NCI-H510A treated with DMSO at 0.1 percent for 48 hours (cell line): ENCODE measurements at places on chromosomes 4 and X.

DNA sequence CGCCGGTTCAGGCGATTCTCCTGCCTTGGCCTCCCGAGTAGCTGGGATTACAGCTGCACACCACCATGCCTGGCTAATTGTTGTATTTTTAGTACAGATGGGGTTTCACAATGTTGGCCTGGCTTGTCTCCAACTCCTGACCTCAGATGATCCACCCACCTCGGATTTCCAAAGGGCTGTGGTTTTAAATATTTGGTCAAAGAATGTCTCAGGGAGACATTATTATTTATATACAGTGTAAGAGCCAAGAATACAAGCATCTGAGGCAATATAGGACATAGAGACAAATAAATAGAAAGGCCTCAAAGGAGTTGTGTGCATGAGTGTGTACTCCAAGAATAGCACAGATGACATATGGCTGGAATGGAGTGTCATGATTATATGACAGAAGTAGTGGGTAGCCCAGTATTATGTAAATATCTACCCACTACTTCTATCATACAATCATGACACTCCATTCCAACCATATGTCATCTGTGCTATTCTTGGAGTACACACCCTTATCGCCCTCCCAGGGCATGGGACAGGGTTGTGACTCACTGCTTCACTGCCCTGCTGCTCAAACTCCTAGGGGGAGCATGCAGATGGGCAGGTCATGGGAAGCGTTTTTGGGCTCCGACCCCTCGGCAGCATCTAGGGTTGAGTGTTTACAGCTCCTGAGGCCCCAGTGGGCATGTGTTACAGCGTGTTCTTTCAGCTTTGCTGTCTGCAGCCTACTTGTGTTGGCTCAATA lies 1649.8 kb upstream of the PCDH10 start:
- DNase-seq = no peak

GRCh38 chr4:174214101-174214878 lies 69.2 kb downstream of the FBXO8 start:
- DNase-seq = no peak

DNA sequence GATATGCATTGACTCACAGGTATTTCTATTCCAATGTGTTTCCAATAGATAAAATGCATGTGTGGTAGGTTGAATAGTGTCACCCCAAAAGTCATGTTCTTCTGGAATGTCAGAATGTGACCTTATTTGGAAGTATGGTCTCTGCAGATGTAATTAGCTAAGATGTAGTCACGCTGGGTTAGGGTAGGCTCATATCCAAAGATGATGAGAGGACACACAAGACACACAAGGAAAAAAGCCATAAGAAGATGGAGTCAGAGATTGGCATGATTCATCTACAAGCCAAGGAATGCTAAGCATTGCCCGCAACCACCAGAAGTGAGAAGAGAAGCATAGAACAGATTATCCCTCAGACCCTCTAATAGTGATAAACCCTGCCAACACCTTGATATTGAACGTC lies 17.5 kb downstream of the ZNF330 start:
- DNase-seq = no peak

DNA sequence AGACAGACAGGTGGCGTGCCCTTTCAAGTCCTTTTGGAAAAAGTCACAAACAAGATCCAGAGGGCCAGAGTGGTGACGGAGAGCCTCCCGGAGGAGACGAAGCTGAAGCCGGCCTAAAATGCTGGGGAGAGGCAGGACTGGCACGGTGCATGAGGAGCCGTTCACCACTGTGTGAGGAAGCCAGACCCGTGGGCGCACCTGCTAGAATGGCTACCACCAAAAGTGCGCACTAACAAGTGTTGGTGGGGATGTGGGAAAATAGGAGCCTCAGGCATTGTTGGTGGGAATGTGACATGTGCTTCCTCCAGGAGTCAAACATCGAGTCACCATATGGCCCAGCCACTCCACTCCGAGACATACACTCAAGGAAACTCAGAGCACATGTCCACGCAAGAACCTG lies 67.4 kb upstream of the HELT start:
- DNase-seq = no peak

DNA sequence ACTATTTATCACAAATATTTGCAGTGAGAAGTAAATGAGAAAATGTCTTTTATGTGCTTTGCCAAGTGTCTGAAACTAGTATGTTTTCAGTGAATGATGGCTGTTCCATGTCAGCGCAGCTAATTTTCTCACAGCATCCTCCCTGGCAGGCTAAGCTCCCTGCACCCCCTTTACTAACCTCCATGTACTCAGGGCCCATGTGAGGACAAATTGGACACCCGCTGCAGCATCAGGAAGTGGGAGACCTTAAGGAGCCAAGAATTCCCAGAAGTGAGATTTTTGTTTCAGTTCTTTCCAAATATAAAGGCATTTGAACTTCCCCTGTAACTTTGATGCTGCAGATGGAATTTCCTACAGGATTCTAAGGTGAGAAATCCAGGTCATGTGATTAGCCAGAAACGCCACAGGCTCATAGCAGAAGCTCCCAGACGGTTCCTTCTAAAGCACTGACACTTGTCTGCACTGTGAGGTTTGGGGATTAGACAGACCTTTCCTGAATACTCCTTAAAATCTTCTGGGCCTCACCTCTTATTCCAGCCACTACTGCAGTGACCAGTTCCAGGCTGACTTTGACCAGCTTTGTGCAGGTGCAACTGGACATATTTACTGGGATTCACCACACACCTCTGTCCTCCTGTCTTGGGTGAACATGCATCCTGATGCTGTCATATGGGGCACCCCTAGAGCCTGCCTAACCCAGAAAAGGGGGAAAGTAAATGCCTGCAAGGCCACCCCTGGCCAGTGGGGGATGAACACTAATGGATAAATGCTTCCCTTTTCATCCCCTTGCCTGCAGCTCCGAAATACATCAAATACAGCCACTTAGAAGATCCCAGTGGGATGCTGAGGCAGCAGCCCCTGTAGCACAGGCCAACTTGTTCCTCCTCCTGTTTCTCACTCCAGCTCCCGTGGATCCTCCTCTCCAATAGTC lies 45.9 kb downstream of the LGI2 start:
- DNase-seq = no peak

GRCh38 chr4:52824603-52825459 lies 37.3 kb upstream of the RASL11B start:
- no peak for DNase-seq

DNA sequence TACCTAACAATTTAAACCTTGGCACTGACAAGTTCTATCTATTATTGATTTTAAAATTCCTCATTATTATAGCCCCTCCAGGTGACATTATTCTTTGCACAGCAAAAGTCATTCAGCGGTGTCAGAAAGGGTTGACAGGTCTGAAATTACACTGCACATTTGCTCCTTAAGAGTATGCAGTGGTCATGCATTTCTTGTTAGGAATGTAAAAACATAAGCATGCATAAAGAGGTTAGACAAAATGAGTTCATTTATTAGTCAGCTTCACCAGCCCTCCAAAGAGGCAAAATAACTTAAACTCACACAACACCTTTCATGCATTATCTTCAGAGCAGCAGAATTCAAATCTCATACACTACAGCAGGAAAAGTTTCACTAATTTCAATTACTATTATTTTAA lies 158.8 kb downstream of the HNRNPD start:
- no peak for DNase-seq

GRCh38 chrX:115898382-115899001 lies 272.1 kb upstream of the AGTR2 start:
- DNase-seq = peak; percentile 56

DNA sequence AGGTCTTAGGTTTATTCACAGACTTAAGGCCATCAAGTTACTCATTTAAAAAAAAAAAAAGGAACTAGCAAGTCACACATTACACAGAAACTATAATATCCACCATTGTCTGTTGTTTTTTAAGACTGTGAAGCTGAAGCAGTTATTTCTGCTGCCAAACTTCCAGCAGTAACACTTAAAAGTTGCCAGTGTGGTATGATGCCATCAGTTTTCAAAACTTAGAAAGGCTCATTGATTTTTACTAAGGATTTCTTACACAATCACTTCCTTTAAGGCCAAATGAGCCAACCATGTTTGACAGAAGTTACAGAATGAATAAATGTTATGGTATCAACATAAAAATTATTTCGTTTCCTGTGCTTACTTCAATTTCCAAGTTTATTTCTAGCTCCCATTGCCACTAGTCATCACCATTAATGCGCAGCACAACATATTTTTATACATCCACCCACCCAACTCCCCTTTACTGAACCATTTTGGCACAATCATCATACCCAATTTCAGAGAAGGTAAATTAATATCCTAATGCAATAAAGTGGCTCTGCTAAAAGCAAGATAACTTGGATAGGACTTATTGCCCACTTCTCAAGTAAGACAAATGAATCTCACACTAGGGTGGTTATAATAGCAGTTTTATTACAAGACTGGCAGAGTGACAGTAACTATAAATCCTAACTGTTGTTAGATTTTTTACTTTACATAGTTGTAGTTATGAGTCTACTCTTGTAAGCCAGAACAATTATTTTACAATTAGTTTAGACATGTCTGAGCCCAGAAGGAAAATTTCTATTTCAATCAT lies 13.1 kb downstream of the PDGFC start:
- DNase-seq = no peak

GRCh38 chr4:87592124-87592523 lies 16.2 kb upstream of the DSPP start:
- no peak for DNase-seq

- DNase-seq = peak; percentile 50
Measured at GRCh38 chrX:150854856-150855255, 43.6 kb downstream of the CD99L2 start.

DNA sequence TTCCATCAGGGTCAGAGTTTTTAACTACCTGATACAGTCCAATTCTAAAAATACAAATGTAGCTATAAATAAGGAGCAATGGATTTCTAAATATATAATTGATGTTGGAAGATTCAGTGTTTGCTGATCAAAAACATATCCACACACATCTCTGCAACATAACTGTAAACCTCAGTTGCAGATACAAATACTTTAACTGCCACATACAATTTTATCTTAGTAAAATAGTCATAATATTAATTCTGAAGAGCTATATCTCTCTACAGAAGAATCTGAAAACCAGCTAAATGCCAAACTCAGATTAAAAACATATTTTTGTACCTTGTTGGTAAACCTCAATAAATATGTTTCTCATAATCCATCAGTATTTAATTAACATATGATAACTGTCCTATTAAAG lies 674.3 kb upstream of the INTU start:
- no peak for DNase-seq

DNA sequence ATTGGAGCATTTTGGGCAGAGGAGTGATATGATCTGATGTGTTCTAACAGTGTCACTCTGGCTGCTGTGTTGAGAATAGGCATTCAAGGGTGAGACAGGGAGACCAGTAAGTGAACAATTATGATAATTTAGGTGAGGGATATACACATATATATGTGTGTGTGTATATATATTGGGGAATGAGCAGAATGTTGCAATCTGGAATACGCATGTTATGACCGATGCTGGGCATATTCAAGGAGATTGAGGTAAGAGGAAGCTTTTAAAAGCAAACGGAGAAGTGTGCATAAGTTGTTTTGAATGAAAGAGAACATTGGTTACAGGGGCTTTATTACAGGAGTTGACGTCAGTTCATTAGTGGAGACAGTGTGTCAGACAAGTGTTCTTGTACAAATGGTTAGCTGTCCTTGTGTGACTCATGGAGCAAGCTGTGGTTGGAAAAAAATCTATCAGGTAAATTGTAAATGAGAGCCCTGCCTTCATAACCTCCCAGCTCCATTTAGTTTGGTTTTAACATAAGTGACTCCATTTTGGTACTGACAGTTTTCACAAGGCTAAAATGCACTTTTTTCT lies 442.5 kb upstream of the LCORL start:
- no peak for DNase-seq

DNA sequence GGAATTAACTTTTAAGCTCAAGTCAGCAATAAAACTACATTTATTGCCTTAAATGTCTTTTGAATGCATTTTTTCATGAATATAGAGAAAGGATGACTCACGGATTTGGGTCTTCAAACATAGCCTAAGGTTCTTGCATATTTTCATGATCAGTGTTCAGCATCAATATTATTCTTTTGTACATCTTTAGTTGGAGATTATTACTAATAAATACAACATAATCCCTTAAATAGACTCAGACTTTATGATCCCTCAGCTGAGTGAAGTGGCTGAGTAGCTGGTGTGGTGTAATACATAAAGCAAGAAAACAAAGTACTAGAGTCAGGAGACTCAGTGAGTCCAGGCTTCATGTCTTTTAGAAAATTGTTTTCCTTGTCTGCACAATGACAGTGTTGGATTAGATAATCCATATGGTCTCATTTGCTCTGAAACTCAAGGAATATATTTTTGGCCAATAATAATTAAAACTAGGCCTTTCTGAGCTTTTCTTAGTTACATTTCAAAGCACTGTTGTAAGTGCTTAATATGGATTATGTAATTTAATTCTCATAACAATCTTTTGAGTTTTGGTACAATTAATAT lies 78.3 kb upstream of the UNC5C start:
- DNase-seq = no peak

- no peak for DNase-seq
Measured at GRCh38 chrX:15546745-15547144, 46.1 kb downstream of the BMX start.

GRCh38 chrX:148572337-148572736 lies 71.9 kb downstream of the AFF2 start:
- no peak for DNase-seq

DNA sequence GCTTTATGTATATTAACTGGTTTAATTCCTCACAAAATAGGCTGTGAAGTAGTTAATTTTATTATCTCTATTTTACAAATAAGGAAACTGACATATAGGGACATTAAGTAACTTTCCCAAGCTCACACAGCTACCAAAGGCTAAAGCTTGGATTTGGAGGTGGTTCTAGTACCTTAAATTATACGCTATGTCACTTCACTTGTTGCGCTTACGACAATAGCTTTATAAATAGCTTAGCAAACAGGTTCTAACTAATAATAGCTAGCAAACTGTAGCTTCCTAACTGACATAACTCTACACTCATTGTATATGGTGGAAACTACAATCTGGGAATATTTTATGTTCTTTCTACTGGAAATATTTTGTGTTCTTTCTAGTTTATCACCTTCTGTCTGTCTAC lies 666.4 kb upstream of the CPEB2 start:
- no peak for DNase-seq

- DNase-seq = no peak
Measured at GRCh38 chr4:48067536-48067935, 51.0 kb downstream of the NIPAL1 start.

GRCh38 chr4:122921300-122921699 lies 1.1 kb downstream of the NUDT6 start:
- no peak for DNase-seq

DNA sequence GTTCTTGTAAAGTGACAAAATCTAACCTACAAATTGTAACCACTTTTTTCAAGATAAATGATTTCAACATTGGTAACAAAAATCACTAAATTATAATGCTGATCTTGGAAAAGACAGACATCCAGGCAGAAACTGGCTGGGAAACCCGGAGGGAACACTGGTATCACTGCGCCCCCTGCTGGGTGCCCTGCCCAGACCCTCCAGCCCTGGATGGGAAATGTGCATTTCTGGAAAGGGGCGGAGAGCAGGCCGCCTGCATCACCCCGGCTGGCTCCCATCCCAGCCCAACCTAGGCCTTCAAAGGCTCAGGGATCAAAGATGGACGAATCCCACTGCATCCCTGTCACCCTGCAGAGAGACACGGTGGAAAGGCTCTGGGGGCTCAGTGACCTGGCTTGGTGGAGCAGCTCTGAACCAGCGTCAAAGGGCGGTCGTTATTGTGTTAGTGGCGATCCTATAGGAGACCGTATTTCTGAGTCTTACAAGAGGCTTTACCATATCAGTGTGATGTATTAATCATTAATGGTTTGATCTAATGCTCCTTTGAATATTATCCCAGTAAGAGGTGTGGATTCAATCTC lies 37.3 kb downstream of the ACOX3 start:
- peak; percentile 31 for DNase-seq

- DNase-seq = no peak
Measured at GRCh38 chrX:22959204-22959920, 40.4 kb upstream of the DDX53 start.

GRCh38 chrX:23699636-23700194 lies 32.4 kb downstream of the PRDX4 start:
- no peak for DNase-seq
